ENCODE measurements at places on chromosomes 6 and 20.

DNA sequence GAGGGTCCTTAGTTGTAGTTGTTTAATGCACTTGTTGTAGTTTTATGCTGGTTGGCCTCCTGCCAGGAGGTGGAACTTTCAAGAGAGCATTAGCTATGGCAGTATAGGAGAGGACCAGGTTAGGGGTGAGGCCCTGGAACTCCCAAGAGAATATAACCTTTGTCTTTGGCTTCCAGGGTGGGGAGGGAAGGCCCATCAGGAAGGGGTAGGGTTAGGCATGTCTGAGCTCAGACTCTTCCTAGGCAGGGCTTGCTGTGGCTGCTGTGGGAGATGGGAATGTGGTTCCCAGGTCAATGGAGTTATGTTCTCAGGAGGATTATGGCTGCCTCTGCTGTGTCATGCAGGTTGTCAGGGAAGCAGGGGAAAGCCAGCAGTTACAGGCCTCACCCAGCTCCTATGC is 20.0 kb upstream of the GABRR1 start:
- no peak for DNase-seq

DNA sequence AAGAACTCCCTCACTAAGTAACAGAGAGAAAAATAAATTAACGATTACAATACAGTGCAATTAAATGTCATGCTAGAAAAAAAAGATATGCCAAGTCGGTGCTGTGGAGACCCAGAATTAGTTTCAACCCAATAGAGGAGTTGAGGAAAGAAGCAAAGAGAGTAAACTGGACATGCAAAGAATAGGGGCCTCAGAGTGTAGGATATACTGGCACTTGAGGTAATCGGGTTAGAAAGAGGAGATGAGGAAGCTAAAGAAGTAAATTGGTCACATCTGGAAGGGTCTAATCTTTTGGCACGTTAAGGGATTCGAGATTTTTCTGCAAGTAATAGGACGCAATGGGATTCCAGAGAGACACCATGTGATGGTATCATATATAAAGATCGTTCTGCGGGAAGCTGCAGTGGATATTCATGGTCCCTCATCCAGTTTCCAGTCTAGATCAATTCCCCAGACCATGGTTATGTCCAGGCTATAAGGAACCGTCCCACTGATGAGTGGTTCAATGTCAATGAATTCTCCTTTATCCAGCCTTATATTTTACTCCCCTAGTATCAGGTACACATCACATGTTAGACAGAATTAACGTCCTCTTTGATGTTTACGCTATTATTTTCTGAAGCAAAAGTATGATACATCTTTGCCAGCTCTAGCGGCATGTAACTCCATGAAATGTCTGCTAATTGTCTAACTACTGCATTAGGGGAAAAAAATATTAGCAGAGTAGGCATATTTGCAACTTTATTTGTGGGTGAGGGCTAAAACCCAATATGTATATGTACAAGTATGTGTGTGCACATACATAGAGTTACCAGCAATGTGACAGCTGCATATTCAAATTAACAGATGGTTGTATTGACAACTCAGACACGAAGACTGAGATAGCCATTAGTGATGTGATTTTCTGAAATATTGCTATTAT is 1.1 kb upstream of the TBC1D32 start:
- DNase-seq: peak; percentile 40

- DNase-seq: peak; percentile 33
Observed at GRCh38 chr6:1382883-1383728, 6.3 kb upstream of the FOXF2 start.

GRCh38 chr6:158500016-158500735 is 59.7 kb upstream of the TMEM181 start:
- peak; percentile 72 for DNase-seq

GRCh38 chr20:4157516-4157915 is 142.2 kb upstream of the RNF24 start:
- no peak for DNase-seq

DNA sequence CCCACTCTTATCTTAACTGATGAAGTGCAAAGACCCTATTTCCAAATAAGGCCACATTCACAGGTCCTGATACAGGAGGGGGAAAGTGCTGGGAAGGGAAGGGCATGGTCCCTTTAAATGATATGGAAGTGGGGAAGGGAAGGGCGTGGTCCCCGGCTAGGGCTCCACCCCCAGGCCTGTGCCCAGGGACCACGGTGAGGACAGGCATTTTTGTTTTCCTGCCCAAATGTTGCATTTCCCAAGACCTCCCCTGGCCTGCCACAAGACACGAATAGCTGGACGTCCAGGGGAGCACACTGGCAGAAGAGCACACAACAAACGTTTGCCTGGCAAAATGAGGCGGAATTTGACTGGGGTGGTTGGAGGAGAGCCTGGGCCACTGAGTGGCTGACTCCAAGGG is 16.1 kb upstream of the HFE start:
- DNase-seq: peak; percentile 40

DNA sequence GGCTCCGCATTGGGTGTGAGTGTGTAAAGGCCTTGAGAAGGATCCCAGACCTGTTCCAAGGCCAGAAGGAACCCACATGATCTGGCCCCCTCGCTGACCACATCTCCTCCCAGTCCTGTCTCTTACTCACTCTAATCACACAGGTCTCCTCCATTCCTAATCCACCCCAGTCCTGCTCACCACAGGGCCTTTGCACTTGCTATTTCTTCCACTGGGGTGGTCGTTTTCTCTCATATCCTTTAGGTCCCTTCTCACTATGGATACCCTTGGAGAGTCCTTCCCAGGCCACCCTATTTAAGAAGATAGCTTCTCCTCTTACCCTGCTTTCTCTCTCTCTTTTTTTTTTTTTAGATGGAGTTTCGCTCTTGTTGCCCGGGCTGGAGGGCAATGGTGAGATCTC is 65.7 kb downstream of the CD40 start:
- no peak for DNase-seq

DNA sequence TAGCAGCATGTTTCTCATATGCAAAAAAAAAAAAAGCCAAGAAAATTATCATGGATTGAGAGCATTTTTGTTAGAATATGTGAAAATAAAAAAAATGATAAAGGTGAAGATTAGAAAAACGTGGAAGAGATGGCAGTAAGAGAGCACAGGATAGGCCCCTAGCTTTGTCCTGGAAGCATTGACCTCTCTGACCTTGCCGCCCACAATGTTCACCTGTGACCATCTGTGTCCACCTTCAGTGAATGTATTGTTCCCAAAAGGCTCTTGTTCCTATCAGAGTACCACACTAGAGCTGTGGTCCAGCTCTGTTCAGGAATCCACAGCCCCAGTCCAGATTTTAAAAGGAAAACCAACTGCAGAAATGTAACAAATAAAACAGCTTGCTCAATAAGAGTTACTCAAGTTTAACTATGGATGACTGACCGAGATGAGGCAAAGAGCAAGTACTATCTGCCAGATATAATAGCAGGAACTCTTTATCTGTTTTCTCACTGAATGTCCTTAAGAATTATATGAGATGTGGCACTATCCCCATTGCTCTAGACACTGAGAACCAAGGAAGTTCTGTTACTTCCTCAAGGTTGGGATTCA is 287.7 kb upstream of the STXBP5 start:
- DNase-seq: peak; percentile 15

- peak; percentile 91 for DNase-seq
Observed at GRCh38 chr6:152096863-152097496, 289.5 kb downstream of the ESR1 start.

- DNase-seq: no peak
Observed at GRCh38 chr6:42047213-42047590, 3.1 kb upstream of the TAF8 start.

GRCh38 chr20:55533632-55534031 is 471.7 kb downstream of the CBLN4 start:
- no peak for DNase-seq

DNA sequence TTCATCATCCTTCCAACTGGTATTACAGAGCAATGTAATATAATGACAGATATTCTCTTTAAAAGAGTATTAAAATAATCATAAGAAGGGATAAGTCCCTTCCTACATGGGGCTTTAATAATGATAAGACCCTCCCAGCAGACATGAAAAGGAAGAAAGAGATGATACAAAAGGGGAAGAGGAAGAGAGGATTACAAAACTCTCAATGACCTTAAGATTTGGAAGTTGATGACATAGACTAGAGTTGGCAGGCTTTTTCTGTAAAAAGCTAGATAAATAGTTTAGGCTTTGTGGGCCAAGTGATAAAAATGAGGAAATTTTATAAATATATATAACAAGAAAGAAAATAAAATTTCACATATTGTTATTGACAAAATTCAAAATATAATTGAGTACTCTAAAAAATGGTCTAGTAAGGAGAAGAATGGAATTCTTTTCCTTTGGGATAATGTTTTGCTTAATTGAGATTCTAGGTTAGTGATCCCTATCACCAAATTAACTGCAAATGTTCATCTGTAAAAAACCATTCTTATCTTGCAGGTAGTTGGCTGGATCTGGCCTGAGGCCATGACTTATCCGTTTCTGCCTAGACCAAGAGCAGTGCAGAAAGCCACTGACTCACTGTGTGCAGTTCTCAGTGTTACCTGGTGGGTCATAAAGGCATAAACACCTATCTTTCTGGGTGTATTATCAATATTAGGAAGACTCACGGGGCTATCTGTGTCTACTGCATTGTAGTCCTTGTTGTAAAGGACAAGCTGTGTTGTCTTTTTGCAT is 11.0 kb downstream of the RIPOR2 start:
- no peak for DNase-seq

- DNase-seq: no peak
Observed at GRCh38 chr6:4041480-4041879, 37.5 kb downstream of the FAM217A start.

GRCh38 chr6:169184419-169184818 is 69.2 kb downstream of the THBS2 start:
- no peak for DNase-seq

DNA sequence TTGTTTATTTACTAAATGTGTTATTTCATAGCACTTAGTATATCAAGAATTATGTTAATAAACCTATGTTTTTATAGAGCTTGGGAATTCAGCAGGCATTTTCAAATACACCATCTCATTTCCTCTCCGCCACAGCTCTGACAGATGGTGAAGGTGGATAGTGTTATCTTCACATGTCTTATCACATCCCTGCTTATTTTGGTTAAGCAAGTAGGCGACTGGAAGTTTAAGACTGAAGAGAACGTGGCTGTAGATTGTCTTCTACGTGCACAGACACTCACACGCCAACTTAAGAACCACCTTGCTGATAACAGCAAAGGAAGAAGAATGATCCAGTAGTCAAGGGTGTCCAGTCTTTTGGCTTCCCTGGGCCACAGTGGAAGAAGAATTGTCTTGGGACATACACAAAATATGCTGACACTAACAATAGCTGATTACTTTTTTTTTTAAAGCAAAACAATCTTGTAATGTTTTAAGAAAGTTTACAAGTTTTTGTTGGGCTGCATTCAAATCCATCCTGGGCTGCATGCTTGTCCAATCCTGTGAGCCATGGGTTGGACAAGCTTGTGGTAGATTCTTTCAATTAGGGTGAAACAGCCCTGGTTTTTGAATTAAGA is 43.3 kb upstream of the SCGN start:
- no peak for DNase-seq

- DNase-seq: no peak
Observed at GRCh38 chr6:137150072-137150471, 23.4 kb downstream of the IL22RA2 start.

GRCh38 chr20:40718982-40719729 is 30.1 kb upstream of the MAFB start:
- no peak for DNase-seq

DNA sequence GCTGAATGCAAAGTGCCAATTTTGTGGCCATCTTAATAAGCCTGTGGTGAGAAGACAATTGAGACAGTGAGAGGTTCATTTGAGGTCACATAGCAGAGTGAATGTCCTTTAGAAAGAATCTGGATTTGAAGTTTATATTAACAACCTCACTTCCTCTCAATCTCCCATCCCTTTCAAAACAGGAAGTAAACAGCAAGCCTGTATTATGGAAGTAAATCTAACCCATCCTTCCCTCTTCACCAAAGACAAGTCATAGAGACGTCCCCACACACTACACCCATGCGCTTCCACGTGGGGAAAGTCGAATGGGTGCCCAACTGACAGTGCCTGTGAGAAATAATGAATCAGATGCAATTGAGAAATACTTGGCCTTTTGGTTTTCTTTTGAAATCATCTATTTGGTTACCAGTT is 28.8 kb upstream of the CCND3 start:
- peak; percentile 91 for DNase-seq

- DNase-seq: peak; percentile 69
Observed at GRCh38 chr6:83055366-83055964, 10.2 kb downstream of the UBE3D start.

DNA sequence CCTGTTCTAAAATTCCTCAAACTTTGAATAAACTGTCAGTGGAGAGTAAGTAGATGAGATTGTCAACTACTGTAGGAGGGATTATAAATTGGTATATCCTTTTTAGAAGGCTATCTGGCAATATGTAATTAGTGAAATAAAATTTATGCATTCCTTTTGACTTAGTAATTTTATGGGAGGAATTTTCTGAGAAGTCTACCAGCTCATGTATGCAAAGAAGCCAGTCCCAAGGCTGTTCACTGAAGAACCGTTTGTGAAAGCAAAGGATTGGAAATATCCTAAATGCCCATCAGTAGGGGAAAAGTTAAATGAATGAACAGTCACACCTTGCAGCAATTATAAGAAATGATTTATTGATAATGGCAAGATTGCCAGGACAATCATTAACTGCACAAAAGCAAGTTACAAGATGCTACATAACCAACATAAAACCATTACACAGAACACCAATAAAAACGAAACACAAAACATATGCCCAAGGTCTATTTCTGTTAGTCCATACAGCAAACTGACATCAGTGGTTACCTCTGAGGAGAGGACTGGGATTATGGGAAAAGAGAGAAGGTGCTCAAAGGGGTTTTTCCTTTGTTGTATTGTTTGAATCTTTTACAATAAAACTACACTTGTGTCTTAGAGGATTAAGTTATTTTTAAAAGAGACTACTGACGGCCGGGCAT is 4.6 kb upstream of the DSTN start:
- peak; percentile 57 for DNase-seq

- DNase-seq: peak; percentile 57
Observed at GRCh38 chr6:132320007-132320406, 81.3 kb downstream of the MOXD1 start.

- peak; percentile 12 for DNase-seq
Observed at GRCh38 chr6:49550492-49551077, at the start of gene C6orf141. Gene C6orf141 (plus strand): TSS chr6:49550668. CDS start chr6:49550793, 125 bp downstream.

DNA sequence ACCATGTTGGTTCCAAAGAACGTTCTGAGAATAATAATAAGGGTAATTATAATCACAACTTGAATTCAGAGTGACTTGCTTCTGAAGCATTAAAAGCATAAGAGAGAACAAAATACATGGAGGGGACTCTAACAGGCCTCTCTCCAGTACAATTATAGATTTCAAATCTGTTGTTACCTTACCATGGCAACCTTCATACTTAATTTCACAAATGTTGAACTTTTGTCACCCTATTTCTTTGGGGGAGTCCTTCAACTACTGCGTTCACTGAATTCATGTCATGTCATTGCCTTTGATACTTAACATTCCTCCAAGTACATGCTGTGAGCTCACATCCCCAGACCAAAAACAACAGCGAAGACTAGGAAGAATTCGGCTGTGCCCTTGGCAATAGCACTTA is 104.0 kb downstream of the MKKS start:
- DNase-seq: no peak

DNA sequence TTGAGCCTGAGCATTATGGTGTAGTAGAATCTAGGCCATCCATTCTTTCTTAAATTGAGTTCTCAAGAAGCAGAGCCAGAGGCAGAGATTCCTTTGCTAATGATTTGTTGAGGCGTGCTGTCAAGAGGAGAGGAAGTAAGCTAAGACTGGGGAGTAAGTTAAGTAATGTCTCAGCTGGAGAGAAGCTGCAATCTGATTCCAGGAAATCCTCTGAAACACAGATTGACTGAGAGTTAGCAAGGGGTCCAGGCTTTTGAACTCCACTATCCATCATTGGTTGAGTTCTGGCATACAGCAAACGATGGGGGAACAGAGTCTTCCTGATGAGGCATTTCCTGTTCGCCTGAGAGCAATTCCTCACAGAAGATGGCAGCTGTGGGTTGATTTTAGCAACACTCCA is 207.4 kb upstream of the RAB32 start:
- no peak for DNase-seq

All from GM23248 (cell line).